ENCODE measurements at places on chromosomes 2 and 18. TPM values are rescaled to one million over a fixed set of nuclear protein-coding genes. Genes with fewer than 3 reads are reported as not detected.

Gene RBM44
- total RNA-seq = 0.18 TPM

Gene SULT1C2
- not detected for total RNA-seq

DNA sequence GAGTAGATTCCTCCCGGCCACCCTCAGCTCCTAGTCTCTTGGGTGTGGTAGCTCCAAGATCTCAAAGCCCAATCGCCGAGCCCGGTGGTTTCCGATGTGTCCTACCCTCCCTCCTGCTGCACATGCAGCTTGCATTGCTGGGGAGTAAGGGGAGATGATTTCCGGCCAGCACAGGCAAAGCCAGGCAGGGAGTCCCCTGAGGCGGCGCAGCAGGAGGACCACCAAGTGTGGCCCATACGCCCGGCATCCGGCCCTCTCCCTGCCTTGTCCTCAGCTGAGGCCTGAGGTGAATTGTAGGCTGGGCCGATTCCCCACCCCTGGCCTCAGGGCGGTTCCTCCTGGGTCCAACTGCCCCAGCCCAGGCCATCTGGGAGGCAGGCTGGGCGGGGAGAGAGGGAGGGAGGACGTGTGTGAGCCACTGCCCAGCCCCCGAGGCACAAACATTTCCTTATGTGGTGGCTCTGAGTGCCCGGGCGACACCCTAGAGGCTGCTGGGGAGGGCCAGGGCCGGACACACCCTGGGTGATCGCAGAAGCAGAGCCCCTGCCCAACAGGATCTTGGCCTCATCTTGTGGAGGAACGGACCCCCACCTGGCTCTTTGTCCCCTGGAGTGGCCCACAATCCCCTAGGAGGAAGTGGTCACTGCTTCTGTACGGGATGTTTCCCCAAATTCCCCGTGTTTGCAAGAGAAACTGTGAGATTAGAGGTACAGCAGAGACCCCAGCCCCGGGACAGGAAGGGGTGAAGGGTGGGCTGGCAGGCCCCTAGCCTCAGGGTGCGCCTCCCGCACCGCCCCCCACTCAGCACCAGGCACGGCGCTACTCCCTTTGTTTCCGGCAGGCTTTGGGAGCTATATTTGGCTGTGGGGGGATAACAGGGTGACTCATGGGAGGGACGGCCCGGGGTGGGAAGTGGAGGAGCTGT is 41.9 kb upstream of the PTMA start:
- H3K36me3 ChIP-seq = no peaks in the 10 kb centered on the region
- peak overlapping the region; percentile 51 for H3K4me3 ChIP-seq
- DNase-seq = peak; percentile 91
- peaks cover 16% of the 10 kb centered on the region for H3K4me1 ChIP-seq
- no peaks in the 10 kb centered on the region for H3K27me3 ChIP-seq

Gene TDRD15
- total RNA-seq = not detected

DNA sequence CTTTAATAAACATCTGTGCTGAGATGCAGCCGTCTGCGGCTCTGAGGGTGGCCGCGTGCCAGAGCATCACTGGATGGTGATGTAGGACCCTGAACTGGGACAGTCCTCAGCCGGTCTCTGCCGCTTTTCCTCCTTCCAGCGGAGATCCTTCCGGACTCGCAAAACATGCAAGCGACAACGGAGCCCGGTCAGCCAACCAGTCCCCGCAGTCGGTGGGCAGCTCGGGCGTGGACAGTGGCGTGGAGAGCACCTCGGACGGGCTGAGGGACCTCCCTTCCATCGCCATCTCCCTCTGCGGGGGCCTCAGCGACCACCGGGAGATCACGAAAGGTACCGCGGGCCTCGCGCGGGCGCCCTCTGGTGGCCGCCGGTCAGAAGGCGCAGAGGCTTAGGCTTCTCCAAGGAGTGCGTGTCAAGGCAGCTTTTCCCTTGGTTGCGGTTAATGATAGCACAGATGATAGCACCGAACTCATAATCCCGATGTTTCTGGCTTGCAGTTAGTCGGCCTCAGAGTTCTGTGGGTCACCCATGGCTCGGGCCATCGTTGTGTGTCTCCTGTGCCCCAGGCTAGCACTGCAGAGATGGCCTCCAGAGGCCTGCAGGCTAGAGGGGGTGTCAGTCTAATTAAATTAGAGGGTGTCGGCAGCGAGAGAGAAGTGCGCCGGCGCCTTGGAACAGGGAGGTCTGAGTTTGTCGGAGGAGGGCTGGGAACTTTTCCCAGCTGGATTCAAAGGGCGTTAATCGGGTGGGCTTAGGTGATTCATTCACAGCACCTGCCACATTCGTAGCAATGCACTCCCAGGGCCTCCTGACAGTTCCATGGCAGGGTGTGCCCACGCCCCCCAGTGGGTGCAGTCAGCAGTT is 38.5 kb downstream of the LPIN1 start:
- H3K4me1 ChIP-seq = no peaks in the 10 kb centered on the region
- peak; percentile 63 for DNase-seq
- peaks cover 53% of the 10 kb centered on the region for H3K36me3 ChIP-seq

Data from IMR-90 (cell line).